ENCODE measurements at places on chromosomes 1 and 21.

- peak; percentile 38 for DNase-seq
These were observed 18.1 kb downstream of the PDC start for GRCh38 chr1:186442651-186443375.

- DNase-seq, result no peak
These were observed 12.2 kb downstream of the HLX start for GRCh38 chr1:220891224-220892085.

GRCh38 chr1:172733815-172734214, 74.9 kb downstream of the FASLG start:
- DNase-seq, result no peak

DNA sequence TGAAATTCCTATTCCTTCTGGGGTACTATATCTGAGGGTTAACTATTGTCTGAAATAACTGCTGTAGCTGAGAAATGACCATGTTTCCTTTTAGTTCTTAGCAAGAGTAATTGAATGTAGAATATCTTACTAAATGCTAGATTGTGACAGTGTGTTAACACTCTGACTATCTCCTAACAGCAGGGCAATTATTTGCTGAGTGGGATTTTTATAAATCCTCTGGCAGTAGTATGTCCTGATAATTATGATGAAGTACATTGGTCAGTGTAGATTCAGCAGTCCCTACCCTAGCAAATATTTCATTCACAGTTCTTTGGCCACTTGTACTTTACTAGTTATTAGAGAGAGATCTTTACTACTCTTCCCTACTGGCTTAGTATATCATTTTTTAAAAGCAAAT, 138.6 kb downstream of the SPATA17 start:
- no peak for DNase-seq

GRCh38 chr21:27557356-27557755, 590.5 kb upstream of the ADAMTS5 start:
- DNase-seq, result no peak

GRCh38 chr1:186785503-186785902, 43.2 kb upstream of the PLA2G4A start:
- no peak for DNase-seq

DNA sequence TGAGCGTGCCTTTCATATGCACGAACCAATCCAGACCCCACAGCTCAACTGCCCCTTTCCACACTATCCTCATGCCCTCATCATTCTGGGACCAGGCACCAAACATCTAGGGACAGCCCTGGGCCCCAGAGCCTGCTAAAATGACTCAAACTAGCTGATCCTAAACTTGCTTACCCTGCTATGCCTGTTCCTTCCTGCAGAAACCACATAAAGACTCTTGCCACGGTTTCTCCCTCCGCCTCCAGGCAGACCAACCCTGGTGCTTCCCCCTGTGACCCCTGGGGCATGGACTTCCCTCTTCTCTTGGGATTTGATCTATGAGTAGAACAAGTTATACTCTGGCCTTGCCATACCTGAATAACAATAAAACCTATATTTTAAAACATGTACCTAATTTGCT, 138.0 kb upstream of the CD34 start:
- DNase-seq, result no peak

DNA sequence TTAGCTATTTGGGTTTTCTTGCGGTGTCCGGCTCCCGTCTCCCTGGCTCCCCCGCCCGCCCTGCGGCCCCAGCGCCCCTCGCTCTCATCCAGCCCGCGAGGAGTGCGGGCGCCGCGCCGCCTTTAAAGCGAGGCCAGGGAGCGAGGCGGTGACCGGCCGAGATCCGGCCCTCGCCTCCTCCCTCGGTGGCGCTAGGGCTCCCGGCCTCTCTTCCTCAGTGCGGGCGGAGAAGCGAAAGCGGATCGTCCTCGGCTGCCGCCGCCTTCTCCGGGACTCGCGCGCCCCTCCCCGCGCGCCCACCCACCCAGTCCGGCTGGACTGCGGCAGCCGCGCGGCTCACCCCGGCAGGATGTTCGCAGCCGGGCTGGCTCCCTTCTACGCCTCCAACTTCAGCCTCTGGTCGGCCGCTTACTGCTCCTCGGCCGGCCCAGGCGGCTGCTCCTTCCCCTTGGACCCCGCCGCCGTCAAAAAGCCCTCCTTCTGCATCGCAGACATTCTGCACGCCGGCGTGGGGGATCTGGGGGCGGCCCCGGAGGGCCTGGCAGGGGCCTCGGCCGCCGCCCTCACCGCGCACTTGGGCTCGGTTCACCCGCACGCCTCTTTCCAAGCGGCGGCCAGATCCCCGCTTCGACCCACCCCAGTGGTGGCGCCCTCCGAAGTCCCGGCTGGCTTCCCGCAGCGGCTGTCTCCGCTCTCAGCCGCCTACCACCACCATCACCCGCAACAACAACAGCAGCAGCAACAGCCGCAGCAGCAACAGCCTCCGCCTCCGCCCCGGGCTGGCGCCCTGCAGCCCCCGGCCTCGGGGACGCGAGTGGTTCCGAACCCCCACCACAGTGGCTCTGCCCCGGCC, 492 bp downstream of the HLX start:
- DNase-seq, result no peak

DNA sequence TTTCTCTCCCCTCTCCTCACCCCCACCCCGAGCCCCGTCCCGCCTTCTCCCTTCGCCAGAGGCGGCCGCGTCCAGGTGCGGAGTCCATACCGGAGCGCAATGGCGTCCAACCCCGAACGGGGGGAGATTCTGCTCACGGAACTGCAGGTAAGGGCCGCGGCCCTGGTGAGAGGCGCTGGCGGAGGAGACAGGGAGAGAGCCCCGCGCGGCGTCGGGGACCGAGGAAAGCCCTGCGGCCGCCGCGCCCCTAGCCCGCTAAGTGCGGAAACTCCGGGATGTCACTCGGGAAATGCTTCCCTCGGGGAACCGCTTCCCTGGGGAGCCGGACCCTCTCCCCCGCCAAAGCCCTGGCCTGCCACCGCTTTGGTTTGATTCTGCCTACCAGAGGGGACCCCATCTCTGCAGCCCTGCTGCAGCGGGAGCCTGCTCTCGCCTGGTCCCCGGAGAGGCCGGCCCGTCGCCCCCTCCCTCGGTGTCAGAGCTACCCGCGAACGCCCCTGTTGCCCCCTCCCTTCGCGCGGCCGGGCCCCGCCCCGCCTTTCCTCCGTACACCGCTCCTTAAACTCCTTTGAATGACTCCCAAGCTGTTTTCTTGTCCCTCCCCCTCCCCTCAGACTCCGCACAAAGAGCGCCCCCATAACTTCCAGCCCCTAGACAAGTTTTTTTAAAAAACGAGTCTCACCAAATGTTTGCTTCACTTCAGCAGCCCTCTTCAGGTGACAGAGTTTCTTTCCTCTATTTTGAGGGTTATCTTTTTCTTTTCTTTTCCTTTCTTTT, 597 bp downstream of the PKN2 start:
- DNase-seq, result no peak

- no peak for DNase-seq
These were observed 111.9 kb downstream of the OMA1 start for GRCh38 chr1:58434607-58435006.

DNA sequence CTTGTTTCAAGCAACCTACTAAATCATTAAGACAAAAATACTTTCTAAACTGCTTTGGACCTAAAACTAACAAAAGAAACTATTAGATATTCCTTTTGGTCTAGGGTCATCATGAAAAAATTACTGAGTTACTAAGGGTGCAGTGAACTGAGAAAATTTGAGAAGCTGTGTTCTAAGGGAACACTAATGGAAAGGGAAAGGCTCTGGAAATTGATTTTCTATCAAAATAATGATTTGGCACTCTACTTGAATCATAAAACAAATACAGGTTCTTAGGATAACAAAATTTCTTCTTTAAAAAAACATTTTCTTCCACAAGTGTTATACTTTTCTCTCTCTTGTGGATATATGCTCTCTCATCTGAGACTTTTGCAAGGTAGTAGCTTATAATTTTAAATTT, 213.5 kb downstream of the DNAH14 start:
- DNase-seq, result no peak

DNA sequence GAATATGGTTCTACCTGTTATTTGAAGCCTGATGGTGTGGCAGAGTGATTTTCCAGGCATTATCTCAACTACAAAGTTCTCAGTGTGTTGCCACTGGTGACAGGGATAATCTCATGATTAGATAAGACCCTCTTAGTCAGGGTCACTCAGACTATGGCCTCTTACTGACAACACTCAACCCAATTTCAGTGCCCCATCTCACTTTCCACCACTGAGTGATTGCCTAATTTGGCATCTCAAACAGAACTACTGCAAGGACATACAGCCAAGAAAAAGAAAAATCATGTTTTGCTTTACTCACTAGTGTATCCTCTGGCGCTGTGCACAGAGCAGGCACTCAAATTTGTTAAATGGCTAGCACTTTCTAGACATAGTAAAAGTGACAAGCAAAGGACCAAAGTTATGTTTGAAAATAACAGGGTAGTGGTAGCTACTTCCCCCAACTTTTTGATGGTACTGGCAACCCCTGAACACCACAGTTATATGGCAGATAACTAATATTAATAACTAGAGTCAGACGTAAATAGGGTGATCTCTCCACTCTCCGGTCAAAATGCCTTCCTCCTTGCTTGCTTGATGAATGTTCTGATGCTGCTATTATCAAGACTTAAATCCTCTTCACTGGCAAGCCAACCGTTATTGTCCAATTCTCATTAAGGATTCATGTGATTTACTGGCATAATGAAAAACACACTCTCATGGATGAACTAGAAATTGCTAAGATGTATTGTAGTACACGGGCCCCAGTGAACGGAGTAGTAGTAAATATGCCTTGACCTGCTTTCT, 37.1 kb upstream of the SLC30A10 start:
- DNase-seq, result no peak

GRCh38 chr1:213817156-213817555, 170.6 kb upstream of the PROX1 start:
- DNase-seq, result no peak

DNA sequence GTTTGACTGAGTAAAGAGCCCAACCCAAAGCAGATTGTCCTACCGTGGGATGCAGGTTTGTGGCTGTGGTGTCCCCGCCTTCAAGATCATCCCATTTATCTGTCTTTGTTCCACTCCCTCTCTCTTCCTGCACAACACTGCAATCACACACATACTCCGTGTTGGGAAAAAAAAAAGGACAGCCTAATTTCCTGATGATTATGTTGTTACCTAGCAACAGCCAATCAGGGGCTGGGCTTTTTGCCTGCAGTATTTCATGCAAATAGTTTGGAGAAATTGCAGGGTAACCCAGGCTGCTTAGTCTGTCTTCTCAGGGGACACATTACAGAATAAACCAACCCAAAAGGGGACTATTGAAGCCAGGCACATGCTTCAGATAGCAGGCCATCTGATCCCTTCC, 38.3 kb downstream of the PHC2 start:
- no peak for DNase-seq

- no peak for DNase-seq
These were observed 52.7 kb downstream of the RAP1A start for GRCh38 chr1:111672331-111672730.

DNA sequence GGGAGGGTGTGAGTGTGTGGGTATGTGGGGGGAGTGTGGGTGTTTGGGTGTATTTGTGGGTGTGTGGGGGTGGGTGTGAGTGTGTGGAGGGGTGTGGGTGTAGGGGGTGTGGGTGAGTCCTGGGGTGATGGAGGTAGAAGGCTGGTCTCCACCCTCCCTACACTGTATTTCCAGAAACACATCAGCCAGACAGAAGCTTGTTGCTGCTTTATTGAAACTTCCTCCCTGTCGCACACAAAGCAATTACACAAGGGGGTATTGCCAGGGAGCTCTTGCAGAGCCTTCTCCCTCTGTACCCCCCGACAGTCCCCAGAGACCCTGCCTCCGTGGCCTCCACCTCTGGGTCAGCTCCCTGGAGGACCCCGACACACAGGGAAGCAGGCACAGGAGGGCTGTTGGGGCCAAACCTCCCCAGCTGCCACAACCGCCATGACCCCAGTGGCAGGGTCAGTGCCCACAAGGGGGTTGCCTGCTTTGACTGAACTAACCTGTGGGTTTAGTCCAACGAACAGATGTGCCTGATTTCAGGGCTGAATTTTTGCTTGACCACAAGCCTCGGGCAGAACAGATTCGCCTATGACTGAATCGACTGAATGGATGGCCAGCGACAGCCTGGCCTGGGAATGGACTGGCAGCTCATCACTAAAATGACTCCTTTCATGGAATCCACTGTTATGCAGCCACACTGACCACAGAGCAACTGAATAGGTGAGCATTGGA, 9.1 kb upstream of the MATN1 start:
- DNase-seq, result no peak

GRCh38 chr1:239912471-239912870, 179.2 kb upstream of the FMN2 start:
- DNase-seq, result no peak

DNA sequence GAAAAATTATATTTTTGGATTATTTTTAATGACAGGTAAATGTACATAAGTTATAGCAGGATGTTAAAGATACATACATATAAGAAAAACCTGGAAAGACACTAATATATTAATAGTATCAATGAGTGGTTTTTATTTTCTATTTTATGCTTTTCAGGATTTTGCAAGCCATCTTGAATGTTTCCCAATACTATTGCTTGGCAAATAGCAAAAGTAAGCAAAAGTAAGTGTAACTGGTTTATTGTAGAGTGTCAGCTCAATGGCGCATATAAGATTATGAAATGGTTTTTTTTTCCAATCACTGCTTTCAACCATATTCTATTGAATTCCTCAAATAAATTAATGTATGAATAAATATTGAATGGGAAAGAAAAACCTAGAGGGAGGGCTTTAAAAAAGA, 36.4 kb downstream of the ZNF684 start:
- no peak for DNase-seq

DNA sequence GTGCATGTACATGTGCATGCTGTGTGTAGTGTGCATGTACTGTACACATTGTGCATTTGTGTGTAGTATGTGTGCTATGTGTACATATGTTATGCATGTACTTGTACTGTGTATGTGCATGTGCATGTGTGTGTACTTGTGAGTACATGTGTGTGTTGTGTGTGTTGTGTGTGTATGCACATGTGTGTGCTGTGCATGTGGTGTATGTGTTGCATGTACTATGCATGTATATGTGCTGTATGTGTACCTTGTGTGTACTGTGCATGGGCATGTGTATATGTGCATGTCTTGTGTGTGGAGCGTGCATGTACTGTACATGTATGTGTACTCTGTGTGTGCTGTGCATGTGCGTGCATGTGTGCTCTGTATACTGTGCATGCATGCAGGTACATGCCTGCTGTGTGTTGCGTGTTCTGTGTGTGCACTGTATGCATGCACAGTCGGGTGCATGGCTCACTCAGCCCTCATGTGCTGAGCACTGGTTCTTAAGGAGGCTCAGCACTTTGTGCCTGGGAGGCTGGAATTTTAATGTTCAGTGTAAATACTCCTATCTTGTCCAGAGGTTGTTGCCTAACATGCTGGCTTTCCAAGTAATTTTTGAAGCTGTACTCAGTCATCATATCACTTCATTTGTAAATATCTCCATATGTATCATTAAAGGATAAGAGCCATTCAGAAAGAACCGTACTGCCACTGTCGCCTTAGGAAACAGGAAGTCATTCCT, 32.3 kb downstream of the SNAP47 start:
- no peak for DNase-seq

GRCh38 chr1:33433509-33434362, 2.8 kb upstream of the PHC2 start:
- DNase-seq, result peak; percentile 91

All from non-pigmented ciliary epithelial cell (primary cell).